ENCODE measurements at places on chromosomes 13 and 19.

- DNase-seq: no peak
Measured at GRCh38 chr13:22276616-22277015, 605.7 kb downstream of the FGF9 start.

DNA sequence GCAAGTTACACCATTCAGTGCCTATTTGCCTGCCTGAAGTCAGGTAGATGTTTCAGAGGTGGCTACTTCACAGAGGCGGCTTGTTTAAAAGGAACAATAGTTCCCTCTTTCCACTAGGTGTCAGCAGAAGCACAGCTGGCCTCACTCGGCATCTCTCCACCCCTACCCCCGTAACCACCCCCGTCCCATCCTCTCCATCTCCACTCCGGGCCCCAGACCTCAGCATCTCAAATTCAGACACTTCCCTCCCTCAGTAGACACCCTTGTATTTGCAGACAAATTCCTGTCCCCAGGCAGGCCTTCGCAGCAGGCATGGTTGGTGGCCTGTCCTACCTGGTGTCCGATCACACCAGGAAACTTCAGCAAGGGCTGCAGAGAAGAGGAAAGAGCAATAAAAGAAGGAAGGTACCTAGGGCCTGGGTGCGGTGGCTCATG lies 9.1 kb upstream of the DPP9 start:
- peak; percentile 36 for DNase-seq

GRCh38 chr19:18683109-18683957 lies at the start of gene CRTC1:
CRTC1 (plus strand) TSS chr19:18683680; CDS start chr19:18683703, 23 bp downstream.
- DNase-seq: peak; percentile 80

- no peak for DNase-seq
Measured at GRCh38 chr13:75264611-75265010, 217.4 kb downstream of the TBC1D4 start.

GRCh38 chr13:113359571-113359970 lies 4.4 kb downstream of the GRTP1 start:
- DNase-seq: no peak

DNA sequence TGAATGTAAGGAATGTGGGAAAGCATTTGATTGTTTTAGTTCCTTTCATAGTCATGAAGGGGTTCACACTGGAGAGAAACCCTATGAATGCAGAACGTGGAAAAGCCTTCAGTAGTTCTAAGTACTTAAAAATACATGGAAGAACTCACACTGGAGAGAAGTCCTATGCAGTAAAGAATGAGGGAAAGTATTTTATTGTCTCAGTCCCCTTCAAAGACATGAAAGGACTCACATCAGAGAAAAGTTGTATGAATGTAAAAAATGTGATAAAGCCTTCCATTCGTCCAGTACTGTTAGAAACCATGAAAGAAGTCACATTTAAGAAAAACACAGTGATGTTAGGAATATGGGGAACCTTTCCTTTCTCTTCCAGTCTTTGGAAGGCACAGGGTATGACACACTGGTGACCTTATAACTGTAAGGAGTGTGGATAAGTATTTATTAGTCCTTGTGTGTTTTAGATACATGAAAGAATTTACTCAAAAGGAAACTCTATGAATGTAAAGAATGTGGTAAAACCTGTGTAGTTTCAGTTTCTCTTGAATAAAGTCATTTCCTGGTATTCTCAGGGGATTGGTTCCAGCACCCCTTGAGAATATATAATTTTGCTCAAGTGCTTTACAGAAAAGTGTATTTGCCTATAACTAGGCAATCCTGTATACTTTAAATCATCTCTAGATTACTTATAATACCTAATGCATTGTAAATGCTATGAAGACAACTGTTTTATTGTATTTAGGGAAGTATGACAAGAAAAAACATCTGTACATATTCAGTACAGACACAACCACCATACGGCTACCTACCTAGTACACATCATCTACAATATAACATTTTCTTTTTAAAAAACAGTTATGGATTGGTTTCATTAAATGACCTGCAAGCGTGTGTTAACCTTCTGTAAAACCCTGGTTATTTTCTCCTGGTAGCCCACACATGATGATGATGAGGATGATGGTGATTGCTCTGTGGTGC lies 52.8 kb downstream of the ZNF823 start:
- DNase-seq: no peak

DNA sequence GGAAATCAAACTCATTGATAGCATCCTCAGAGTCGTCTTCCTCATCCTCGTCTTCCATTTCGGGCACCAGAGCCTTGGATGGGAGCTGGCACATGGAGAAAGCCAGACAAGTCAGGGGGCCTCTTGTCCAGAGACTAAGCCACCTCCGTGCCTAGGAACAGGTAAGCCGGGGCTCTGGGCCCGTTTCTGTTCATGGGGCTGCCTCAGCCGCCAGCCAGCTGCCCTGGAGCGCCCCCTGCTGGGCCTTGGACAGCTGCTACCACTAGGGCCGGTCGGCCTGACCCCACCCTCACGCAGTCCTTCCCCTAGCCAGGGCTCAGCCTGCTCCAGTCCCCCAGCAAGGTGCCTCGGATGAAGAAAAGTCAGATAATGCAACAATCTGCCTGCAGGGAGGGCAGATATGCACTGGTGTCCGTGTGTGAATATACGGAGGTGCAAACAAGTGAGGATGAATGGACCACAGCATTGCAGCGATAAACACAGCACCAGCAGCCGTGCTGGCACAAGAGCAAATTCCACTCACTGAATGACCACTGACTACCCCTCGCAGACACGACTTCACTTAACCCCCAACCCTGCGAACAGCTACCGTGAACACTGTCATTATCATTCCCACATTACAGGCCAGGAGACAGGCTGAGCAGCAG lies 11.9 kb upstream of the PRKD2 start:
- peak; percentile 43 for DNase-seq

GRCh38 chr13:110138700-110139036 lies 168.3 kb downstream of the COL4A1 start:
- no peak for DNase-seq

GRCh38 chr13:95444006-95444730 lies 108.4 kb upstream of the CLDN10 start:
- no peak for DNase-seq

- no peak for DNase-seq
Measured at GRCh38 chr19:13827656-13828055, 32.4 kb downstream of the ZSWIM4 start.

- DNase-seq: peak; percentile 23
Measured at GRCh38 chr19:8641908-8642547, 11.6 kb downstream of the NFILZ start.

GRCh38 chr13:50474088-50474662 lies 369.3 kb downstream of the DLEU7 start:
- no peak for DNase-seq

DNA sequence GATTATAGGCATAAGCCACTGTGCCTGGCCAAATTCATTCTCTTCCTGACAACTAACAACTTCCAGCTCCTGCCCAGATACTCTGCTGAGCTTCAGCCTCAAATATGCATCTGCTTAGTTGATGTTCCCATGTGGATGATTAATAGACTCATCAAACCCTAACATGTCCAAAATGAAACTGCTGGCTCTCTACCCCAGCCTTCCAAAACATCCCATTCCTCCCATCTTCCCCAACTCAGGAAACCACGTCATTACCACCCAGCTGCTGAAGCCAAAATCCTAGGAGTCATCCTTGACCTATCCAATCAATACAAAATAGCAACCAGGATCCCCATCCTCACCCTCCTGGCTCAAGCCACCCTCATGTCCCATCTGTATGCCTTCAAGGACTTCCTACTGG lies 20.9 kb downstream of the POU2F2 start:
- no peak for DNase-seq

DNA sequence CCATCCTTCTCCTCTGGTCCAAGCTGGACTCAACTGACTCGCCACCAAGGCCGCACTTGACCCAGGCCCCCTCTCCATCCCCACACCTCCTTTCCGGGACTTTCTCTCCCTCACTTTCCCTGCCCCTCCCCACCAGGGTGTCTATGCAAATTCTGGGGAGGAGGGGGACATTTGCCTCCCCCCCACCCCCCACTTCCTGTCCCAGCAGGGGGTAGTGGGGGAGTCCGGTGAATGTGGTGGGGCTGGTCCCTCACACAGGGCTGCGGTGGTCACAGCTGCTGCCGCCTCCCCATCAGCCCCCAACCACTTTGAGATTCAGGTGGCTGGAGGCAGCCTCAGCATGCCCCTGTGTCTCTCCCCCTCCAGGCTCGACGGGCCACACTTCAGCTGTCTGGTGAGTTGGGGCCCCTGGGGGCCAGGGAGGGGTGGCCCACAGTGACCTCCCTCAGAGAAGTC lies 870 bp downstream of the SPIB start:
- no peak for DNase-seq
